ENCODE measurements at places on chromosomes 13 and 19.

GRCh38 chr13:99666146-99666805 lies 165.0 kb downstream of the TM9SF2 start:
- DNase-seq, result no peak

DNA sequence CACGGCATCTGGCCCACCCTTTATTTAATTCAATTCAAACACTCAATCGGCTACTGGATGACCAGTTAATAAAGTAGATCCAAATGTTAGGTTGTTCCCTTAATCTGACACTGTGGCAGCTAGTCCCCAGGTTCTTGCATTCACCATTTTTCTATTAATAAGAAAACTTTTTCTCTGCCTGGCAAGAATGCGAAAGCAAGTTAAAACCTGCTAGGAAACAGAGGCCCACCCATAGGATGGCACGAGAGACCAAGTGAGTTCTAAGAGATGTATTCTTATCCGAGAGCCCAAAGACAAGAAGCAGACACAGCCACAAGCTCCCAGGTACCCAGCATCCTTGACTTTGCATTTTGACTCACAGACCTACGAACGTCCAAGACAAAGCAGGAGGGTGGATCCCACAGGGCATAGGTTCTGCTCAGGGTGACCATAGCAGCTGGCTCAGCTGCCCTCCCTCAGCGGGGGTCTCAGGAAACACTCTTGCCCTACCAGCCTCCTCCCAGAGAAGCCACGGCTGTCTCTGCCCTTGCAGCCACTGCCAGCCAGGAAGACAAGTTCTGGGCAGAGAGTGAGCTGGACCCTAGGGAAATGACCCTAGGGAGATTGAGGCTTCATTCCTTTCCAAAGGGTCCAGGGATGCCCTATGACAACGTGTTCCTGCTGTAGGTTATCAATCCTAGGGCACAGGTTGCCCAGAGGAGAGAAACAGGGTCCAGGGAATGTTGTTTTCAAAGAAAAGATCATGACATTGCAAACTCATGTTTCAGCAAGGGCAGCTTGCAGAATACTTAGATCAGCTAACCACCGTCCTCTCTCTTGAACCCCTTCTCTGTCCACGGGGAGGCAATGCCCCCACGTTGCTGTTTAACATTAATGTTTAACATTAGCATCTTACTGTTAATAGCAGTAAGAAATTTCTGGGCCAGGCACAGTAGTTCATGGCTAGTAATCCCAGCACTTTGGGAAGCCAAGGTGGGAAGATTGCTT lies 147.2 kb upstream of the ZNF507 start:
- no peak for DNase-seq

- DNase-seq, result no peak
These were observed 20.2 kb downstream of the NKPD1 start for GRCh38 chr19:45140533-45140932.

- no peak for DNase-seq
These were observed 92.9 kb upstream of the SGCG start for GRCh38 chr13:23087880-23088279.

DNA sequence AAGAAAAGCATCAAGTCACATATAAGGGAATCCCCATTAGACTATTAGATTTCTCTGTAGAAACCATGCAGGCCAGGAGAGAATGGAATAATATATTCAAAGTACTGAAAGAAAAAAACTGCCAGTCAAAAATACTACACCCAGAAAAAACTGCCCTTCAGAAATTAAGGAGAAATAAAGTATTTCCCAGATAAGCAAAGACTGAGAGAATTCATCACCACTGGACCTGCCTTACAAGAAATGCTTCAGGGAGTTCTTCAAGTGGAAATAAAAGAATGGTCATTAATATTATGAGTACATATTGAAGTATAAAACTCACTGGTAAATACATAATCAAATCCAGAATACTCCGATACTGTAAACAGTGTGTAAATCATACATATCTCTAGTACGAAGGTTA lies 35.9 kb downstream of the VWA8 start:
- DNase-seq, result no peak

DNA sequence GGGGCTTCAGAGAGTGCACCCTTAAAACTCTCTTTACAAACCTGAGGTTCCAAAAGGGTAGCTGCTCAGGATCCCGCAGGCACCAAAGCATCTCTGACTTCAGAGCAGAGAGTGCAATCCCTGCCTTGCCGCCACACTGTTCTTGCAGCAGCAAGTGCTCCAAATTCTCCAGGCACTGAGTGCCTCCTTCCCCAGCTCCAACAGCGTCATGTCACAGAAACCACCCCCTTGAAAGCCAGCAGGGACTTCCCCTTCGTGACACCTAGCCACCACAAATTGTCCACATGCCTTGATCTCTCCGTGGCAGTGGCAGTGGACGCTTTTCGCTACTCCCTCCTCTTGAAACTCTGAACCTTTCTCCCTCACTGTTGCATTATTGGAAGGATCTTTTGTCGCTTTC lies 39.9 kb downstream of the MBNL2 start:
- DNase-seq, result no peak

GRCh38 chr13:99875391-99875790 lies 96.2 kb downstream of the ZIC5 start:
- DNase-seq, result no peak

DNA sequence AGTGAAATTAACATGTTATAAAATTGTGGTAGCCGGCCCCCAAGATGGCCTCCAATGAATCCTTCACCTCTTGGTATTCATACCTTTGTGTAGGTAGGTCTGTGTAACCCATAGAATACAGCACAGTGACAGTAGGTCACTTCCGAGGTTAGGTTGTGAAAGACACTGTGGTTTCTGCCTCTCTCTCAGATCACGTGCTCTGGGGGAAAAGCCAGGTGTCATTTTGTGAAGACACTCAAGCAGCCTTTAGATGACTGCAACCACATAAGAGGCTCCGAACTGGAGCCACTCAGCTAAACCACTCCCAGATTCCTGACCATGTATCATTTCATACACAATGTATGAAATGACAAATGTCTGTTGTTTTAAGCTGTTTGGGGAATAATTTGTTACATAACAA lies 9.8 kb upstream of the USPL1 start:
- DNase-seq, result no peak

DNA sequence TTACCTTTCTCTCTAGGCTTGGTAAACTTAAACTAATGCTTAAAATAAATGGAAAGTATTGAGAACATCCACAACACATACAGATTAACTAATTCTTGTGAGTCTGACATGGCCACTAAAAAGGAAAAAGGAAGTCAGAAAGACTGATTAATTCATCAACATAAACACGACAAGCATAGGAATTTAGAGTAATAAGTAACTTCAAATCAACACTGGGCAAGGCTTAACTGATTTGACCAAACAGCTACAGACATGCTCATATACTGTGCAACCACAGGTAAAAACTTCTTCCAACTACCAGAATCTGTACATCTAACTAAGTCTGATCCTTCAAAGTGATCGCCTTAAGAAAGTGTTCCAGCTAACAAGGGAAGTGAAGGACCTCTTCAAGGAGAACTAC lies 20.5 kb downstream of the UGGT2 start:
- no peak for DNase-seq

DNA sequence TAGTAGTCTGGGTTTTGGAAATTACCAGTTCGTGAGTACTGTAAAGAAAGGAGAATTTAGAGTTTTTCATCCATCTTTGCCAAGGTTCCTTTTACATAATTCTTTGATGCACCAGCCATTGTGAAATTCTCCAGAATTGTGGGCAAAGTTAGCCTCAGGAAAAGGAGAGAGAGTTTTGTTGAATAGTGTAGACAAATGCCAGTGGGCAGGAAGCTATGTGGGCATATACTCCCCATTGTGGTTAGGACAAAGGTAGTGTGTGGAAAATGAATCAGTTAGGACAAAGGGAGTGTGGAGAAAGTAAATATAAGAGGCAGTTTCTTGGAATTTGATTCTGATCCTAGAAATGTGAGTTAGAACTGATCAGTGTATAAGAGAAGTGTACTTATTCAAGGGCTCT lies 67.9 kb downstream of the PCCA start:
- DNase-seq, result no peak

GRCh38 chr13:97568850-97569249 lies 134.9 kb downstream of the RAP2A start:
- DNase-seq, result no peak

GRCh38 chr13:30049692-30050091 lies 199.3 kb upstream of the UBL3 start:
- no peak for DNase-seq

GRCh38 chr19:55703790-55704215 lies 28.8 kb downstream of the EPN1 start:
- no peak for DNase-seq

GRCh38 chr19:49904136-49904535 lies 7.4 kb upstream of the IL4I1 start:
- no peak for DNase-seq

DNA sequence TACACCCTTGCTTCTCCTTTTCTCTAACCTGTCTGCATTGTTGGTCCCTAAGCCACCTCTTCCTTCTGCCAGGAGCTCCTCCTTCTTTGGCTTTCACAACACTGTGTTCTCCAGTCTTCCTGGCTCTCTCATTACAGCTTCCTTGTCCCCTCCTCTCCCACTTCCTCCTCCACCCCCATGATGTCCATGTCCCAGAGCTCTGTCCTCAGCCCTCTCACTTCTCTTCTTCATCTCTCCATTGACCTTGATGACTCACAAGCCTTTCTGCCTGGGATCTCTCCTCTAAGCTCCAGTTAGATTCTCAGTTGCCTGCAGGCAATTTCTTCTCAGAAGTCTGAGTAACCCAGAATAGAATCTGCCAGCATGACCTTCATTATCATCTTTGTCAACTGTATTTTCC lies 100.3 kb upstream of the WASF3 start:
- no peak for DNase-seq

DNA sequence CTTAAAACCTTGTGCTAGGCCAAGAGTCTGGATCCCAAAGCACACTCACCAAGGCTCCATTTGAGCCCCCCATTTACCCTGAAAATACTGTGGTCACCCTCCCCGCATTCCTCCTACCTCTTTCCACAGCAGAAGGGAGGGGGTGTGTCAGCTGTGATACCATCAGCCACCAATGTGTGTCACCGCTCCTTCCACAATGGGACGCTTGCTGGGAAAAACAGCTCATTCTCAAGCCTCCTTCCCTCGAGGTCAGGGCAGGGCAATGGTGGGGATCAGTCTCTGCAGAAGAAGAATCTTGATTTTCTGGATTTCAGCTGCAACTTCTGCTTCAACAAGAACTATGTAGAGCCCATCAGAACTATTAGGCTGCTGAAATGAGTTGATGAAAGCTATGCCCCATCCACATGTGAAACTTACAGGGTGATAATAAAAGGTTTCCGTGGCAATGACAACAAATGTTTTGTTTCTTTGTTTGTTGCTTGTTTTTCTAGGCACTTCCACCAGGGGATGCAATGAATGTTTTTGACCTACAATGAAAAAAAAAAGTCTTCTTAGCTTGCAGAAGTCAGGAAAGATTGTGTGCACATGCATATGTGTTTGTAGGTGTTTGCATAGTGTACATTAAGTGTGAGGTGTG lies 26.4 kb upstream of the ZNF507 start:
- no peak for DNase-seq

- no peak for DNase-seq
These were observed 18.1 kb downstream of the N4BP2L1 start for GRCh38 chr13:32409561-32410421.

GRCh38 chr13:33953781-33954180 lies 135.8 kb downstream of the RFC3 start:
- no peak for DNase-seq

- DNase-seq, result peak; percentile 74
These were observed at the start of gene ZNF536 for GRCh38 chr19:30371960-30372824. Gene ZNF536 (plus strand): TSS chr19:30372384. CDS start chr19:30443563, 71,179 bp downstream.

DNA sequence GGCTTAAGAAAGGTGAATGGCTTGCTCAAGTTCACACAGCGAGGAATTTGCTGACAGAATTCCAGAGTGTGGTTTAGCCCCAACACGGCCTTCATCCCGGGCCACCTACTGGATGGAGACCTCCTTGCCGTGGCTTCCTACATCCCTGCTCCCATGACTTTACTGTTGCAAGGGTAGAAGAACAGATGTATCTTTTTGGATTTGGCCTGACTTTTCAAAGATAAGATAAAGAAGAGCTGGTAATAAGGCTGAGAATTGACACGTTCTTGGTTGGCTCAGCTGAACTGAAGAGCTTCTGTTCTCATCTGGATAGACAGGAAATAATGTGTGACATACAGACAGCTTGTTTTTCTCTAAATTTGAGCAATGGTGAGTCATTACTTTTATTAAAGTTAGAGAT lies 113.1 kb downstream of the KLF5 start:
- no peak for DNase-seq

GRCh38 chr13:29956853-29957252 lies 106.4 kb upstream of the UBL3 start:
- no peak for DNase-seq

DNA sequence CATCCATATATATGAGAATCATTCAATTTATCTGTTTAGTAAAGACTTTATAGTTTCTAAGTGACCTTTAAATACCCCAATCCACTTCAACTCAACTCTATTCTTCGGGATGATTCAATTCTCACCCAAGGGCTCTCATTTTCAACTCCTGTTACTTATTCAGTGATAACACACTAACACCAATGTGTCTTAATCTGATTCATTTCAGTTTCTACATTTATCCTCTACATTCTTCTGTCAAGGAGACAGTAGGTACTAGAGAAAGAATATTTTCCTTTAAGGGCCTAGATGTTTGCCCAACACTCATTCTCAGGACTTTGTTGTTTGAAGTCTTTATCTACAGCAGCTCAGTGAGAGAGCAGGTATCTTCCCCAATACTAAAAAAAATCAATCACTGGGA lies 7.1 kb downstream of the ARGLU1 start:
- no peak for DNase-seq

- DNase-seq, result no peak
These were observed 93.9 kb downstream of the TSHZ3 start for GRCh38 chr19:31255174-31255799.

- DNase-seq, result no peak
These were observed 58.8 kb upstream of the ZNF681 start for GRCh38 chr19:23817519-23817918.

- no peak for DNase-seq
These were observed 1.6 kb downstream of the RNASEH2B start for GRCh38 chr13:50911081-50911631.

GRCh38 chr19:47406711-47407416 lies 12.5 kb downstream of the MEIS3 start:
- DNase-seq, result no peak

GRCh38 chr13:50344717-50345116 lies 329.5 kb downstream of the KCNRG start:
- no peak for DNase-seq

- DNase-seq, result no peak
These were observed 565 bp downstream of the KLK10 start for GRCh38 chr19:51018745-51019543.
